ENCODE measurements at places on chromosomes 5 and 9.

DNA sequence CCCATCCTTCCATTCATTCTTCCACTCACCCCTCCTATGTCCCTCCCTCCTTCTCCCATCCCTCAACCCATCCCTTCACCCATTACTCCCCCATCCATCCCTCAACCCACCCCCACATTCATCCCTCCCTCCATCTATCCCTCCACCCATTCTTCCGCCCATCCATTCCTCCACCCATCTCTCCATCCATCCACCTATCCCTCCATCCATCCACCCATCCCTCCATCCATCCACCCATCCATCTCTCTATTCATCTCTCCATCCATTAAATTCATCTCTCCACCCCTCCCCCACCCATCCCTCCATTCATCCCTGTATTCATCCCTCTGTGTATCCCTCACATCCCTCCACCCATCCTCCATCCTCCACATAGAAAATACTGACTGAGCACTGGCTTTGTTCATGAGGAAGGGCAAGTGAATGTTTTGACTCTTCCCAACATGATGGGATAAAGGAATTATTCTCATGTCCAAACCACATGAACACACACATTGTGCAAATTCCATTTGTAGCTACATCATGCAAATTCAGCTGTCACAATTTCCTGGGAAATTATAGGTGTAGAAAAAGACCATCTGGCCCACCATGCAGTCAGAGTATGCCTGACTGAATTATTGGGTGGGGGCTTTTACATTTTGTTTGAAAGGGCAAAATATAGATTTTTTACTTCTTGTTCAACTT, 6.9 kb upstream of the VAV2 start:
- DNase-seq = no peak

- no peak for DNase-seq
Observed at GRCh38 chr5:146334074-146334533, 4.5 kb upstream of the POU4F3 start.

DNA sequence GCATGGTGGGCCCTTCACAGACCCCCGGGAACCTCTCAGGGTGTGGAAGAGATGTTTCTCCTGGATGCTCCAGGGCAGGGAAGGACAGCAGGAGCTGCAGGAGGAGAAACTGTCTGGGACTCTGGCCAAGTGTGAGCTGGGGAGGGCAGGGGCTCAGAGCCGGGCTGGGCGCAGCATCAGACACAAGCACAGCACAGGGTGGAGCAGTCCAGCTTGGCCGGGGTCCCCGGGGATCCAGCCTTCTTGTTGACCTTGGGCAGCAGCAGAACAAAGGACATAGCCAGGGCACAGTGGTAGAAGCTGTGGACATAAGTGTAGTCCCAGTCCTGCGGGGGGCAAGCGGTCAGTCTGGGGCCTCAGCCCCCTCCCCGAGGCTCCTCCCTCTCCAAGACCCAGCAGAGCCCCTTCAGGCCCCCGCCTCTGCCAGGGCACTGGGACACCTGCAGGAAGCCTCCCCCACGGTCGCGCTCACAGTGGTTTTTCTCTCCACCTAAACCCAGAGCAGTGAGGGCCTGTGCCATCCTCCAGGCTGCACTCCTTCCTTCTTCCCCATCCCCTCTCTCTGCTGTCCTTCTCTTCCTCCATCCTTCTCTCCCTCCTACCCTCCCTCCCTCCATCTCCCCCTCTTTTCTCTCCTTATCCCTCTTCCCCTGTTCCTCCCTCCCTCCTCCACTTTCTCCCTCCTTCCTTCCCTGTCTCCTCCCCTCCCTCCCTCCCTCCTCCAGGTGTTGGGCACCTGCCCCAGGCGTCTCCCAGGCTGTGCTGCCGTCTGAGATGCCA, 10.1 kb downstream of the MYMK start:
- DNase-seq = no peak

DNA sequence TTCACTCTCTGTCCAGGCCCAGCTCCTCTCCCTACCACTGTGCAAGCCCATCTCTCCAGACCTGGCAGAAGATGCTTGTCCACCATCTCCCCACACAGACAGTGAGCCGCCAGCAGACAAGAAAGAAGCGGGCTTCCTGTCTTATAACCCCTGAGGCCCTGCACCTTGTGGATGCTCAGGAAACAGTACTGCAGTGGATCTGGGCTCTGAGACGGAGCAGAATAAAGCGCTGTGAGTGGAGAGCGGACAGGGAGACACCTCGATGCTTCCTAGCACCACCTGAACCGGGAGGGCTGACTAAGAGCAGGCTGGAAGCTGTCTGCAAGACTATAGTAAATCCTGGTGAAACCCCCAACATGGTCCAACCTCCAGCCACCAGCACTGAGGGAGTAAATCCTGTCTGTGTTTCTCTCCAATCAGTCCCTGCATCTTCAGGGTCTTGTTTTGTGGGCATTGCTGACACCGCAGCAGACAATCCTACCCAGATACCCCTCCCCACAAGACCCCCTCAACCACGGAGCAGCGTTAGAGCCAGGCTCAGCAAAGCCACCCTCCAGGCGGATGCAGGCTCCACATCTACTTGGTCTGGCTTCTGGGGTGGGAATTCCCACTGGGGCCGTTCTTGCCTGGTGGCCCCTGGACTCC, 18.7 kb downstream of the ORM2 start:
- DNase-seq = no peak

- DNase-seq = no peak
Observed at GRCh38 chr9:1013021-1013420, 36.6 kb downstream of the DMRT3 start.

DNA sequence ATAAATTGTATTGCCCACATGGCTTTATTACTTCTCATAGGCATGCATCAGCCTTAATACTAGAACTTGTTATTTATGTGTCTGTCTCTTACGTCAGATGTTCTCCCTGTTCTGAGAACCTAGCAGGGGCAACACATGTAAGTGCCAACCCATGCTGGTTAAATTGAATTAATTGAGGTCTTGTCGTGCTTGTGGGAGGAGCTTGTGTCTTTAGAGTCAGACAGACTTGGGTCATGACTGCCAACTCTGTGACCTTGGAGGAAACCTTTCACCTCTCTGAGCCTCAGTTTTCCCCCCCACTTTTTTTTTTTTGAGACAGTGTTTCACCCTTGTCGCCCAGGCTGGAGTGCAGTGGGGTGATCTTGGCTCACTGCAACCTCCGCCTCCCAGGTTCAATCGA, 2.2 kb upstream of the MEGF9 start:
- DNase-seq = no peak

DNA sequence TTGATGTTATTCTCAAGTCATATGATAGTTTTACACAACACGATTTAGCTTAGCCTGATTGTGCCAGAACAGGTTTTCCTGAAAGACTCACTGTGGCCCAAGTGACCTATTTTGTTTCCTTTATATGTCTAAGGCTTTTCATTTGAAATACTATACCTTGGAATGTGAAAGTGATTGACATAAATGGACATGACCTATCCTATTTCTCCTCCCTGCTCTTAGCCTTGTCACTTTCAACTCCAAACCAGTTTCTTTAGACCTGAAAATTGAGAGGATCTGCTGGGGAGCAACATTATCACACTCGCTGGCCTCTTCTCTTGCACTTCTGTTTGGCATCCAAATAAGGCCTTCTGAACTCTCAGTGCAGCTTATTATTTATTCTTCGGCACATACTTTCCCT, 496.8 kb downstream of the MAT2B start:
- no peak for DNase-seq

DNA sequence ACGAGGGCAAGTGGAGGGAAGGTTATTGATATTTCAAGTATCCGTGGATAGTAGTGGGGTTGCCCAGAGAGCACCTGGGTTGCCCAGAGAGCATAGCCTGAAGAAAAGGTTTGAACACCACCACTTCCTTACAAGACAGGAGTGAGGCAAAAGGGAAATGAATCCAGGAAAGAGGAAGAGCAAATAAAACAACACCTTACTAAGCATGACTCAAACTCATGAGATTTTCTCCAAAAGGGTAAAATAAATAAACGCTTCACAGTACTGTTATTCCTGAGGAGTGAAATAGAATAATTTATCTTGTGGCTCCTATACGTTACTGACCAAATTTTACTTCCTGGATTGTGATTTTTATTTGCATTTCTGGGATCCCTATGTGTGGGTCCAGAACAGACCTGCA, 65.2 kb upstream of the PTPRD start:
- no peak for DNase-seq

- DNase-seq = peak; percentile 100
Observed at GRCh38 chr9:129036241-129036922, at the start of gene MIGA2. MIGA2 (plus strand) TSS chr9:129036626; CDS start chr9:129040595, 3,969 bp downstream.

GRCh38 chr5:95281226-95281625, 3.7 kb downstream of the MCTP1 start:
- DNase-seq = no peak

All from T47D (cell line).